ENCODE measurements at places on chromosomes 2 and 18.

- DNase-seq: no peak
Observed at GRCh38 chr2:55807900-55808299, 114.3 kb upstream of the PNPT1 start.

GRCh38 chr2:64606479-64607363 lies 47.0 kb downstream of the SERTAD2 start:
- peak; percentile 95 for DNase-seq

GRCh38 chr18:37836071-37836970 lies 270.7 kb upstream of the CELF4 start:
- no peak for DNase-seq

DNA sequence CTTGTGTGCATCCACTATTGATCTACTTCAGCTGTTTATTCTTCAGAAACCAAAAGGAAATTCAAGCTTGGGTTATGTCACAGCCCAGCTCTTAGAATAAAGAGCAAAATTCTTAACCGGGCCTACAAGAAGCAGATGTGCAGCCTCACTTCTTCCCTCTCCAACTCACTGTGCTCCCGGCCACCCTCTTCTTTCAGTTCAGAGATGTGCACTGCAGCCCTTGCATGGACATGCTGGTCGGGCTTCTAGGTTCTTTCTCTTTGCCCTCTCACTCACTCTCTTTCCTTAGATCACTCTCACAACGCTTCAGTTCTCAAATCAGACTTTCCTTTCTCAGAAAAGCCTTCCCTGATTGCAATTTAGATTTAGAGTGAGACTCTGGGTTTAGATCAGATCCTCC lies 104.1 kb downstream of the CHN1 start:
- no peak for DNase-seq

DNA sequence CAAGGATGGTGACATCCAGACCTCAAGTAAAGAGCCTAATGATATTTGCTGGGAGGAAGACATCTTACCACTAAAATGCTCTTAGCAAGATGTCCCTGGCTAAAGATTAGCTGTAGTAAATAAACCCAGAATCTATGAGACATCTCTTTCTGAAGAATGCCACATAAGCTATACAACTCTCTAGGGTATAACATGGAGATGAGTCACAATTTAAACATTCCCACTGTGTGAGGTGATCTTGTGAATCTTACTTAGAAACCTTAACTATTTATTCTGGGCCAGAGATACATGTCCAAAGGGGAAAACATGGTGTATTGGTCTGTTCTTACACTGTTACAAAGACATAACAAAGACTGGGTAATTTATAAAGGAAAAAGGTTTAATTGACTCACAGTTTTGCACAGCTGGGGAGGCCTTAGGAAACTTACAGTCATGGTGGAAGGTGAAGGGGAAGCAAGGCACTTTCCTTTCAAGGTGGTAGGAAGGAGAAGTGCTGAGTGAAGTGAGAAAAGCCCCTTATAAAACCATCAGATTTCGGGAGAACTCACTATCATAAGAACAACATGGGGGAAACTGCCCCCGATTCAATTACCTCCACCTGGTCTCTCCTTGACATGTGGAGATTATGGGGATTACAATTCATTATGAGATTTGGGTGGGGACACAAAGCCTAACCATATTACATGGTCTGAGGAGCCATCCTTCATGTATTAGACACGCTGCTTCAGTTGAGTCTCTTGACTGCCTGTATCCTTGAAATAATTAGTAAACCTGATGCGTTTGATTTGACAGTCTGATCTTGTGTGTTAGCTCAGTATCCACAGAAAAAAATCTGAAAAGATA lies 17.1 kb downstream of the KRCC1 start:
- no peak for DNase-seq

DNA sequence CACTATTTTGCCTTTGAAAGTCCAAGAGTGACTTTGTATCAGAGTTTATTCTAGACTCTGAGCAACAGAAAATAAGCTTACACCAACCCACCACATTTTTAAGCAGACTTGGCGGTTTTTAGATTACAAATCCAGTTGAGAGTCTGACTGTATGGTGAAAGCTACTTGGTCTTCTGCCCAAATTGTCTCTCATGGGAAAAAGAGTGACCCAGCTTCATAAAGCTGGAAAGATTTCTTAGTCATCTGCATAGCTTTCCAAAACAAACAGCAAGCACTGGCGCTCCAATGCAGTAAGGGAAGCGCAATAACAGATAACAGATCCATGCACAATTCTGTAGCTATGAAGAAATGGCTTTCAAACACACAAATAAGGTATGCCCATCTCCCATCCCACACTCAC lies 7.1 kb downstream of the DSG1 start:
- DNase-seq: no peak

DNA sequence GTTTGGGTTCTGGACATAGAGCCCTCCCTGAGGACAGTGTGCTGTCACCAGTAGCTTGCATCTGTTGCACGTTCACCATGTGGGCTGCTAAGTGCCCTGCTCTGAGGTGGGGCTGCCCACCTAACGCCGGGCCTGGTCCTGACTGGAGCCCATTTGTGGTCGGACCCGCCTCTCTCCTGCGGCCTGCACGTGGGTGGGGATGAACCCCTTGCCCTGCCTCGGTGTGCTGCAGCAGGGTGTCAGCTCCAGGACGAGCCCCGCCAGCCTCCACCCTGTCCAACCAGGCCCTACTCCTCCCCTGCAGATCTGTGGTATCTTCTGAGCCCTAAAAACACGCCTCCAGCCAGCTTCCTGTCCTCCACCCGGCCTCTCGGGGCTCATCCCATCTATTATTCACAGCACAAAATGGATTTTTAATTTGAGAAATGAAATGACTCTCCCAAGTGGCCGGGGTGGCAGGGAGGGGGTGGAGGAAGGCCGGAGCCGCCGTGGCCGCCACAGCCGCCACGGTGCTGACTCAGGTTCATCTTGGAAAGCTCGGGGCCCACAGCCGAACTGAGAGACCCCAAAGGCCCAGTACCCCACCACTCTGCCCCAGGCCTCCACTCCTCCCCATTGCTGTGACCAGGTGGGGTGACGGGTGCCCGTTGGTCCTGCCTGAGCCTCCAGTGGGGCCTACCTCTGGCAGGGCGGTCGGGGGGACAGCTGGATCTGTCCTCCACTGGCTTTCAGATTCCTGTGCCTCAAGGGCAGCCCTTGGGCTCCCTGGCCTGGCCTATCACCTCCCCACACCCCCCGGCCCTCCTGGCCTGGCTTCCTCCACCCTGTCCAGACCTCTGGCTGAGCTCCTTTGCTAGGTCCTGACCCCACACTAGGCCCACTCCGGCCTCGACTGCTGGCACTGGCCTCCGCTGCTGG lies 2.8 kb upstream of the ECEL1 start:
- DNase-seq: peak; percentile 56

DNA sequence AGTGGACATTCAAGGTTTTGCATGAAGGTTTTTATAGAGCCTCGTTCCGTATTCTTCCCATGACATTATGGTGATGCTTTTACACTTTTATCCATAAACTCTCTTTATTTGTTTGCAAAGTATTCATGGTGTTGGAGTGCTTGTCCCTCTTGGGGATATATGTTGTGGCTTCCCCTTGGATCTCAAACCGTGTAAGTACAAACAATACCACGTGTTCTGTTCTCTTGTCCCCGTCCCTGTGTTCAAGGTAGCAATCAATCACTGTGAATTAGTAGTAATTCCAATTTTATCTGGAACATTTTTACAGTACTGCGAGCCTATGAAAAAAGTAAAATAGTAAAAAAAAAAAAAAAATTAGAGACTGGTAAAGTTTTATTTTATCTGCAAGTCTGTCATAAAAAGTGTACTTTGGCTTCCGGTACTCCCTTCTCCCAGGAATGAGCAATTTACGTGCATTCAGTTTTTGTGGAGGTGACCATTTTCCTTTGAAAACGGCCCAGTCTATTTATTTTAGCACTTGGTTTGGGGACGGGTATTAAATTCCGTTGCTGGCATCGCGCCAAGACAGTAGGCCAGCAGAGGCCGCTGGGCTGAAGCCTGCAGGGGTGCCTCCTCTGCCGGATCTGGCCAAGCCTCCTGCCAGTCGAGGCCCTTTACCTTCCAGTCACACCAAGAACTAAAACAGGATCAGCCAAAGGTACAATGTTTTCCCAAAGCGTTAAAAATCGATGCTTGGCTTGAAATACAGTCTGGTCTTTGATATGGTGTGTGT lies 175.7 kb downstream of the SOCS6 start:
- no peak for DNase-seq

DNA sequence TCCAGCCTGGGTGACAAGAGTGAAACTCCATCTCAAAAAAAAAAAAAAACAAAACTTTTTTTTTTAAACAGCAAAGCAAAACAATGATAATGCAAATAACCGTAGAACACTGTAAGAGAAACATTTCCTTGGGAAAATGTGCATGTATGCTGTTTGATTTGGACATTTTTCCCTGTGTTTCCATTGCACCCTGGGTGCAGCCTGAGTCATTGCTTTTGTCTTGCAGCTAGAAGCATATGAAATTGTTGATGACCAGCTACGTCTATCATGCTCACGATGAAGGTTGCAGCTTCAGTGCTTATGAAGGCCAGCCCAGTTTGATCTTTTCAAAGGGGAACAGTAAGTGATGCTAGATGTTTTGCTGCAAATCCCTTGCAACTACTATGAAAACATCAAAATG lies 41.5 kb downstream of the MOGAT1 start:
- no peak for DNase-seq

DNA sequence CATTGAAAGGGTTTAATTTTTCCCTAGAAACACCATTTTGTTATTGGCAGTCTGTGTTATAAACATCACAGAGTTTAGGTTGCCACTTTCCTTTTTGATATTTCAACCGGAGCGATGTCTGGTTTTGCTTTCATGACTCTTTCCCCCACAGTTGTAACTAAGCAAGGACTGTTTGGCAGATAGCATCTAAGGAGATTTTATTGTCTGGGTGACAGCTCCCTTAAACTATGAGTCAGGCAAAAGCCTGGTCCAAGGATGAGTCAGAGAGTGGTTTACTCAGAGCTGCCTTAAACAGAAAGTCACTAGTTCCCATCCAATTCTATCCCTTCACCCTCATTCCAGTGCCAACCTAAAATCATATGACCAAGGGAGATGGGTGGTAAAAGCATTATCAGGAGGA lies 341.6 kb upstream of the VWC2L start:
- no peak for DNase-seq

DNA sequence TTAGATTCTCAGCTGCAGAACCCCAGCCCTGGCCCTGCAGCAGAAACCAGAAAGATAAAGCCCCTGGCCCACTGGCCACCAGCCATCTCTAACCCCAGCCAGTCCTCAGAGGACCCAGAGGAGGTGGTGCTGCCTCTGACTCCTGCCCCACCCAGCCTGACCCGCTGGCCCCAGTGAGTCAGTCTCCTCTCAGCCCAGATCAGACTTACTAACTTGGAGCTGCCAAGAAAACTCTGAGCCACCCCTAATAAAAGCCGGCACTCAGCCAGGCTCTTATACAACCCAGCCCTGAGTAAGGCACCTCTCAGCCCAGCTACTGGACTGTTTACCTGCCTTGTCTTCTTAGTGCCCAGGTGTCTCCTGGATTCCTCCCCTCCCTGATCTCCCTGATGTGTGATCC lies 2.0 kb downstream of the SLC14A2 start:
- DNase-seq: no peak

- no peak for DNase-seq
Observed at GRCh38 chr2:54741250-54741649, 17.8 kb downstream of the EML6 start.

- DNase-seq: no peak
Observed at GRCh38 chr2:102060792-102061191, 69.0 kb downstream of the IL1R2 start.

Measured in activated effector memory CD4-positive, alpha-beta T cell treated with anti-CD3 and anti-CD28 coated beads, Interleukin-2, amount 50 U/mL, for 16 hours (primary cell).